Aorta (tissue), 5 donors: ENCODE measurements at places on chromosomes 12 and 14.

- no peak for DNase-seq
These were observed 281.9 kb upstream of the NAV3 start for GRCh38 chr12:77548797-77549196.

- no peak for DNase-seq
These were observed 220.7 kb downstream of the BMP4 start for GRCh38 chr14:53735916-53736315.

GRCh38 chr12:43332977-43333640, 218.9 kb downstream of the ADAMTS20 start:
- no peak for DNase-seq

DNA sequence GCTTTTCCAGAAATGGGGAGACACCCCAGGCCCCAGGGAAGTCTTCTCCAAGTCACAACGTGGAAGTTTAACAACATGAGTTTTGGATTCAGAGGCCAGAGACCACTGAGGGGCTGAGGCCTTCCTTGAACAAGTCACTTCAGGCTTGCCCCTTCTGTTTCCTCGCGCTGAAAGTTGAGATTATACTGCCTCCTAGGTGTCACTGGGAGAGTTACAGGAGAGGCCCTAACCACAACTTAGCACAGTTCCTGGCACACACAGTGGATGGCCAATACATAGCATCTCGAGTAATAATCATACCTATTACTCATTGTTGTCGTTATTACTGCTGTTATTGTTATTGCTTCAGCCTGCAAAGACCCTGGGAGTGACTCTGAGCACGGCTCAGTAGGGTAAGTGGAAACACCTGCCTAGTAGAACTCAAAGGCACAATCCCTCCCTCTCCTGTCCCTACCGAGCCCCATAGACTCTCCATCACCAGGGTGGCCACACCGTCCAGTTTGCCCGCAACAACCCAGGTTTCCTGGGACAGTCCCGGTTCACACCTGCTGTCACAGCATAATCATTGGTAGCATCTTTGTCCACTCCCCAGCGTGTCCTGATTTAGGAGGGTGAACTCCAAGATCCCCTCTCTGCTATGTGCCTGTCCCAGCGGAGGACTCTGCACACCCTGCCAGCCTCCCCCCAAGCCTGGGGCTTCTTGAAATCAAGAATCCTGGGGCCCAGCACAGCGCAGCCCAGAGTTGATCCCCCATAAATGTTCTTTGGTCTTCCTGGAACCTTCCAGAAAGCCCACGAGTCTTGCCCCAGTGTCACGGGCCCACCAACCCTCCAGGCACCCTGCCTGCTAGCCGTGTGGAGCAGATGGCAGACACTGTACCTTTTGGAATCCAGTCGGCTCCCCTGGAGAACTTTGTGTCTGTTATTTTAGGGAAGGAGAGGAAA, 85.0 kb downstream of the SYNE3 start:
- DNase-seq: peak; percentile 64

- DNase-seq: no peak
These were observed 12.3 kb downstream of the KCTD10 start for GRCh38 chr12:109464642-109465351.

GRCh38 chr12:66598079-66598478, 80.8 kb downstream of the GRIP1 start:
- no peak for DNase-seq

- no peak for DNase-seq
These were observed 40.2 kb downstream of the PAH start for GRCh38 chr12:102876883-102877282.

GRCh38 chr12:57116580-57117281, 5.6 kb upstream of the STAT6 start:
- DNase-seq: no peak

DNA sequence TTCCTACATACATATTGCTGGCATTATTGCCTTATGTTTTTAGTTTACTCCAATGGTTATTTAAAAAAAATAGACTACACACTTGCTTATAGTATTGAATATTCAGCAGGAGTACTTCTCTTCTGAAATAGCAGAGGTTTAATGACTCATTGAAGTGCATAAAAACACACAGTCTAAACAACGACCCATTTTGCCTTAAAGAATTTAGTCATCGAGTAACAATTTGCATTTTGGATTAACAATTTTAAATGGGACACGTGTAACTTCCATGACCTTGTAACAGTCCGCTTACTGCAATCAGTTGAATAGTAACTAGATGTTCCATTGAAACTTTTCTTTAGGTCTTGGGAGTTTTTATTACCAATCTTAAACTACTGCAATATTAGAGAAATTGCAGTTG, 9.0 kb downstream of the TRHDE start:
- DNase-seq: no peak

- no peak for DNase-seq
These were observed 68.1 kb downstream of the TTC9 start for GRCh38 chr14:70709726-70710382.

DNA sequence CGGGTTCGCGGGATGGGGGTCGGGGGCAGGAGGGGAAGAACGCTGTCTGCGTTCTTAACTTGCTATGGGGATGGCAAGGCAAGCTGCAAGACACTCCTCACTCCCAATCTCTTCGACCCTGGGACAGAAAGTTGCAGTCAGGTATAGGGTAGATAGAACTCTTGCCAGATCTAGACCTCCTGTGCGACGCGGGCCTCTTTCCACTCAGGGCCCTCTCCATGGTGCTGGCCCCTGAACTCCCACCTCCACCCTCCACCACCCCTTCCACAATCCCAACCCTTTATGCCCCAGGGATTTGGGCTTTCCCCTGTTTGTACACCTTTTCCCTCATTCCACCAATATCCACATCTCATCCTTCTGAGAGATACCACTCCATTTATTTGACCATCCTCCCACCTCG, 812 bp downstream of the NABP2 start:
- no peak for DNase-seq

DNA sequence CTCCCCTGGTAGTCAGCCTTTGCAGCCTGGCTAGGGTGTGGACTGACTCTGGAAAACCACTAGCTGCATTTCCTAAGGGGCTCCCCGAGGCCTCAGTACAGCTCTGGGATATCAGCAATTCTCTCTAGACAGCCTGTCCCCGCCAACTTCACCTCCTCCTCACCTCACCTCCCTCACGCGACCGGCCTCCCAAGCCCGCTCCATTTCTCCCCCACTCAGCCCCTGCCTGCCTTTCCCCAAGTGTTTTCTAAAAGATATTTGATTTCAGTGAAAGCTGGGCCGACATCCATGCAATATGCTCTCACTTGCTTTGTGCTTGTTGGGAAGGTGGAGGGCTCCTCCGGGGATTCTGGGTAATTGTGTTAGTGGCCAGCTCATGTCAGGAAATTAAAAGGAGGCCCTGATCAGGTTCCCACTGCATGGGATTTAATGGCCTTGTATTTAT, 91.8 kb downstream of the ESRRB start:
- no peak for DNase-seq

- peak; percentile 73 for DNase-seq
These were observed 1.2 kb downstream of the SLCO1C1 start for GRCh38 chr12:20696181-20696905.

GRCh38 chr12:5364036-5364770, 67.7 kb upstream of the NTF3 start:
- no peak for DNase-seq

GRCh38 chr12:100753837-100754236, 40.7 kb upstream of the ANO4 start:
- DNase-seq: no peak
